ENCODE measurements at places on chromosomes 16 and 17.

- DNase-seq = peak; percentile 97
Observed at GRCh38 chr16:2340564-2341455, at the start of gene ABCA3. ABCA3 (minus strand) TSS chr16:2340728; CDS start chr16:2326466, 14,262 bp downstream.

- DNase-seq = no peak
Observed at GRCh38 chr16:86245895-86246294, 264.4 kb upstream of the FOXF1 start.

DNA sequence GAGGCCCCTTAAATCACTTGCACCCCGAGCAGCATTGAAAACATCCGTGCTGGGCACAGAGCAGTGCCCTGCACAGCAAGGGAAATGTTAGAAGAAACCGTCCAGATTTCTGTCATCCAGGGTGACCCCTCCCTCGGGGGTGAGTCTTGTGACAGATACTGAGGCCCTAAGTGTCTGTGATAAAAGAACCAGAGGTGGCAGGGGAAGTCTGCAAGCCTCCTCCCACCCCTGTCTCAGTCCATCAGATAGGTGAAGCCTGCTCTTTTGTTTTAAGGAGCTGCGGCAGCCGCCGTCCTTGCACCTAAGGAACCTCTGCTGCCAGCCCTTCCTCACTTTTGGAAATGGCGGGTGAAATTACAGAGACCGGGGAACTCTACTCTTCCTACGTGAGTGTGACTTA, 845 bp upstream of the NAT9 start:
- no peak for DNase-seq

DNA sequence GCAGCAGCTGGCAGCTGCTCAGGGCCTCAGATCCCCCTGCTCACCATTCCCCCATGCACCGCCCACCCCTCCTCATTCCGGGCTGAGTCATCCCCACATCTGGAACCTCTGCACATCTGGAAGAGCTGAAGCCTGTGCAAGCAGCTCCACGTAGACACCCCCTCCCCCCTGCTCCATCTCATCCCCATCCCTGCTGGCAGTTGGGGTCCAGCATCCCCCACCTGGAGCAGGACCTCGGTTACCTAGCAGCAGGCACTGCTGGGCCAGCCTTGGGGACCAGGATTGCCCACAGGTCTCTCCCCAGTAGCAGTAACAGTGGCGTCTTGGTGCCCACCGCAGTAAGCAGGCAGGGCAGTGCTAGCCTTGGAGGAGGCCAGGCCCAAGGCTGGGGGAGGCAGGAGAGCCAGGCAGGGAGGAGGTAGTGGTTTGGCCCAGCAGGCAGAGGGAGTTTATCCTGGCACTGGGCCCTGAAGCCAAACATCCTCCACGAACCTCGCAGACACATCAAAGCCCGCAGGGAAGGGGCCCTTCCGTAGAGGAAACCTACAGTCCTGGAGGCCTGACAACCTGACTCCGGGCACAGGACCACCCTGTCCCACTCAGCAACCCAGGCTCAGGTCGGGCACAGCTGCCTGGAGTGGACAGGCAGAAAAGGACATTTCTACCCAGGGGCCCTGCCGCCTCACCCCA, 7.7 kb upstream of the TMEM92 start:
- no peak for DNase-seq

GRCh38 chr17:27481327-27481726, 25.1 kb downstream of the KSR1 start:
- DNase-seq = no peak

DNA sequence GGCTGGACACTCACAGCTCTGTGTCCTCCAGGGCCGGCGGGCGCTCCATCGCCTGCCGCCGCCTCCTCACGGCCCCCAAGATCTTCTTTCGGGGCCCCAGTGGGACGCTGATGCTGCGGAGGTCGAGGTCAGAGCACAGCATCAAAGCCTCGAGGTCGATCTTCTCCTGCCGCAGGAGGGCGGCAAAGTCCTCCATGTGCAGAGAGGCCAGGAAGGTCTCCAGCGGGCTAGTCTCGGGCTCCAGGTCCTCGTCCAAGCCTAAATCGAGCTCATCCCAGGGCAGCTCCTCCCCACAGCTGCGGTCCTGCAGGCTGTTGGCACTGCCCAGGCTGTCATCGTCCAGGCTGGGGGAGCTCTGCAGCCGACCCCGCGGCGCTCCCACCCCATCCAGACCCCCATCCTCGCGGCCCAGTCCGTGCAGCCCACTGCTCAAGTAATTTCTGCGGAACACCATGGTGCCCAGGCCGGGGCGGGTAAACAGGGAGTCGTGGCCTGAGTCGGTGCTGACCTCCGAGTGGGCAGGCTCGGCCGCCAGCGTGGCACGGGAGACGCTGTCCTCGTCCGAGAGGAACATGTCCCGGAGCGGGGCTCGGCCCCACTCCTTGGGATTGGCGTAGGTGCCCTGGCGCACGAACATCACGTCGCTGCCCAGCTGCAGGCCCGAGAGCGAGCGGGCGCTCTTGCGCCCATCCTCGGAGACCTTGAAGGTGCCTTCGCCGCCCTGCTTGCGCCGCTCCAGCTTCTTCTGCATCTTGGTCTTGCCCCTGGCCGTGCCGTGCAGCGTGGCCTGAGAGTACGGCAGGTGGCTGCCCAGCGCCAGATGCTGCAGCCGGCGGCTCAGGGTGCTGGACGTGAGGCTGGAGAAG, 3.4 kb downstream of the USH1G start:
- no peak for DNase-seq

DNA sequence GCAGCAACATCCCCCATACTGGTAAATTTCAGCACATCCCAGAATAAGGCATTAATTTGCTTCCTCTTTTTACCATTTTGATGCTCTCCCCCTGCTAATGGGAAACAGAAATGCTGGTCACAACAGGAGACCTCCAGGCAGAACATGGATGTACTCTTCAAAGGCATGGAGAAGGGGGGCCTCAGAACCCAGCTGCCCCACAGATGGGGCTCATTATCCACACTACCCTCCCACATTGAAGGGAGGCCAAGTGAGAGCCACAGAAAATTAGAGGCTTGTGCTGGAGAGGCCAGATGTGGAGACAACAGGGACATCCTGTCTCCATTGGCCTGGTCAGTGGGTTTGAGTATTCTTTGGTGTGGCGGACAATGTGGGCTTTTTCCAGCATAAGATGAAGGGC, 150.1 kb upstream of the CDH11 start:
- no peak for DNase-seq

DNA sequence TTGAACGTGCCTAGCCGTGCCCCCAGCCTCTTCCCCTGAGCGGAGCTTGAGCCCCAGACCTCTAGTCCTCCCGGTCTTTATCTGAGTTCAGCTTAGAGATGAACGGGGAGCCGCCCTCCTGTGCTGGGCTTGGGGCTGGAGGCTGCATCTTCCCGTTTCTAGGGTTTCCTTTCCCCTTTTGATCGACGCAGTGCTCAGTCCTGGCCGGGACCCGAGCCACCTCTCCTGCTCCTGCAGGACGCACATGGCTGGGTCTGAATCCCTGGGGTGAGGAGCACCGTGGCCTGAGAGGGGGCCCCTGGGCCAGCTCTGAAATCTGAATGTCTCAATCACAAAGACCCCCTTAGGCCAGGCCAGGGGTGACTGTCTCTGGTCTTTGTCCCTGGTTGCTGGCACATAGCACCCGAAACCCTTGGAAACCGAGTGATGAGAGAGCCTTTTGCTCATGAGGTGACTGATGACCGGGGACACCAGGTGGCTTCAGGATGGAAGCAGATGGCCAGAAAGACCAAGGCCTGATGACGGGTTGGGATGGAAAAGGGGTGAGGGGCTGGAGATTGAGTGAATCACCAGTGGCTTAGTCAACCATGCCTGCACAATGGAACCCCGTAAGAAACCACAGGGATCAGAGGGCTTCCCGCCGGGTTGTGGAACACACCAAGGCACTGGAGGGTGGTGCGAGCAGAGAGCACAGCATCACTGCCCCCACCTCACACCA, 724 bp downstream of the GAA start:
- no peak for DNase-seq

- DNase-seq = no peak
Observed at GRCh38 chr16:89297156-89297874, 79.8 kb downstream of the ZNF778 start.

GRCh38 chr16:16096121-16096857, 127.0 kb downstream of the ABCC6 start:
- no peak for DNase-seq

GRCh38 chr17:79621151-79621943, 10.5 kb upstream of the RBFOX3 start:
- DNase-seq = no peak

GRCh38 chr17:74417178-74418045, 14.5 kb upstream of the GPRC5C start:
- DNase-seq = no peak

- no peak for DNase-seq
Observed at GRCh38 chr16:12569061-12569460, 234.6 kb downstream of the CPPED1 start.

GRCh38 chr17:31529841-31530251, 138.4 kb downstream of the RAB11FIP4 start:
- DNase-seq = no peak

DNA sequence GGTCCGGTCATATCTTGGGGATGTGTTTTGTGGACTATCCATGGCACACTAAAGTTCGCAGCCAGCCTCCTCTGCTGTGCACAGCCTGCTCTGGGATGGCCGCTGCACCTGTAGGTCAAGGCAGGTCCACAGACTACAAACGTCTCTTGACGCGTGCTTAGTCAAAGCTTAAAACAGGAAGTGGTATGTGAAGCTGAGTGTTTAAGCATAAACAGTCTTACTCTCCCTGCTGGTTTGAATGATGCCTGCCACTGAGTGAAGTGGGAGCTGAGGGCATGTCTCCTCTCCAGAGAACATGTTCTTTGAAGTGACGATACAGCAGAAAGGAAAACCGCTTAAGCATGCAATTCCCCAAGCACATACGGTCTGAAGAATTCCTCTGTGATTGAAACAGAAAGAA, 365.6 kb downstream of the SLC39A11 start:
- DNase-seq = no peak

DNA sequence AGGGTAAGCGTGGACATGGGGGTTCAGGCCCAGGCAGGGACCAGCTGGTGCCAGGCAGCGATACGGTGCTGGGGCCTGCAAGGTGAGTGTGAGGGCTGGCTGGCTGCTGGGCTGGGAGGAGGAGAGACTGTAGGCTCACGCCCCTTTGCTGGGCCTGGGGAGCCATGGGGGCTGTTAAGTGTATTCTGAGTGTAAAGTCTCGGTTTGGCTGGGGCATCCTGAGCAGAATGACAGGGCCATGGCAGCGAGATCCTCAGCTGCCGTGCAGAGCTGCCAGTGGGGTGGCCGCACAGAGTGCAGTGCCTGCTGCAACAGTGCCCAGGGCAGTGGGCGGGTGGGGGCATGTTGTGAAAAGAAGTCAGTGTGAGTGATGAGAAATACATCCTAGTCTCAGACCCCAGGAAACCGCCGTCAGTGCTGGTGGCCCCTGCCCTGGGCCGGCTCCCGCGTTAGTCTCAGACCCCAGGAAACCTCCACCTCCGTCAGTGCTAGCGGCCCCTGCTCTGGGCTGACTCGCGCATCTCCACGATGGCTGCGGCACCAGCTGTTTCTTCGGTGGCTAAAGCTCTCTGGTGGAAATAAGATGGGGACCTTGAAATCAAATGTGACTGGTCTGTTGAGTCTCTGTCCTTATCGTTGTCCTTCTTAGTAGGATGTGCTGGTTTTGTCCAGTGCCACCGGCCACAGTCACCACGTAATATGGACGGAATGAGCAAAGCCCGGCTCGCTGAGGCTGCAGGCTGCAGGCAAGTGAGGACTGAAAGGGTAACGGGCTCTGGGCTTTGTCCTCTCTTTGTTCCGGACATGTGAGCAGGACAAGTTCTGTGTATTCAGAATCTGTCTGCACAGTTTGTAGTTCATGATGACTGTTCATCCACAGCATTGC, 22.9 kb downstream of the ACSF3 start:
- DNase-seq = no peak

- no peak for DNase-seq
Observed at GRCh38 chr17:55672585-55673501, 49.8 kb downstream of the TMEM100 start.

- DNase-seq = no peak
Observed at GRCh38 chr17:16364625-16365024, 11.4 kb upstream of the CENPV start.
